ENCODE measurements at places on chromosomes 7 and 10.

DNA sequence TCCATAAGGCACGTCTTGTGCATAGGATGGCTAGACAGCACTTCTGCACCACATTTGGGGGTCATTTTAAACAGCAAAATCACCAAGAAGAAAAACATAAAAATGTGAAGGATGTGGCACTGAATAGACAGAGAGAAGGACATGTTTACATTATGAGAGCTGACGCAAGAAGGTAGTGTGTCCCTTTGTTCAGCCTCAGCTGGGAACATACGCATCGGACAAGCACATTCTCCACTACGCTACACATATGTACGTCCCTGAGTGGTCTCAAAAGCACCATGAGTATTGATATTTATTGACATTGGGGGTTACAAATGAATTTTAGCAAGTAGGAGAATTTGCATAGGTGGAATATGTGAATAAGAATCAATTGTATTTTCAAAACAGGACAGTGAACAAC, 20.2 kb downstream of the DDC start:
- no peak for DNase-seq

DNA sequence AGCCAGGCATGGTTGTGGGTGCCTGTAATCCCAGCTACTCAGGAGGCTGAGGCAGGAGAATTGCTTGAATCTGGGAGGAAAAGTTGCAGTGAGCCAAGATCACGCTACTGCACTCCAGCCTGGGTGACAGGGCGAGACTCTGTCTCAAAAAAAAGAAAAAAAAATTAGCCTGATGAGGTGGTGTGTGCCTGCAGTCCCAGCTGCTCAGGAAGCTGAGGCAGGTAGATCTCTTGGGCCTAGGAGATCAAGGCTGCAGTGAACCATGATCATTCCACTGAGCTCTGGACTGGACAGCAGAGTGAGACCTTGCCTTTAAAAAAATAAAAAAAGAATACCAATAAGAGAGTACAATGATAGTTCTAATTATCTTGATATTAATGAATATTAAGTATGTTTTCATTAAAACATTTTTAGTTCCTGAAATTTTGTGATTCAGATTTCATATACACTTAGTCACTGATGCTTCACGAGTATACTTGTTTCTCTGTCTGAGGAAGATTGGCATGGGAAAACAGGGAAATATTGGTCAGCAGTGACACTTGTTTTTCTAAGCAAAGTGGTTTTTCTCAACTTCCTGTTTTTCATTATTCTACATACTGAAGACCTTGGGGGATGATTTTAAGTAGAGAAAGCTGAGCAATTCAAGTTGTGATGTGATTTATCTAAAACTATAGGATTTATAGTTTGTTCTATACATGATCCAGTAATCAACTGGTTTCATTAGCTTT, 76.8 kb downstream of the ADK start:
- no peak for DNase-seq

DNA sequence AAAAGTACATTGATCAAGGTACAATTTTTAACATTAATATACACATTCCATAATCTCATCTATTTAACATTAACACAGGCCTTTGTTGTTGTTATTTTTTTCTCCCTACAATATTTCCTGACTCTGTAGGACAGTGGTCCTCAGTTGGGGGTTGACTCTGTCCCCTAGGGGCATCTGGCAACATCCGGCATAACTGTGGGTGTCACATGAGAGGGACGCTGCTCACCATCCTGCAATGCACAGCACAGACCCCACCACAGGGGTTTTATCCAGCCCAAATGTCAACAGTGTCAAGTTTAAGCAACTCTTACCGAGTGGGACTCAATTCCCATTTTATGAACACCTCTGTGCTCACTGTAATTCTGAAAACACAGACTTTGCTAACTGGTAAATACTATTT, 8.8 kb downstream of the IDI1 start:
- no peak for DNase-seq

DNA sequence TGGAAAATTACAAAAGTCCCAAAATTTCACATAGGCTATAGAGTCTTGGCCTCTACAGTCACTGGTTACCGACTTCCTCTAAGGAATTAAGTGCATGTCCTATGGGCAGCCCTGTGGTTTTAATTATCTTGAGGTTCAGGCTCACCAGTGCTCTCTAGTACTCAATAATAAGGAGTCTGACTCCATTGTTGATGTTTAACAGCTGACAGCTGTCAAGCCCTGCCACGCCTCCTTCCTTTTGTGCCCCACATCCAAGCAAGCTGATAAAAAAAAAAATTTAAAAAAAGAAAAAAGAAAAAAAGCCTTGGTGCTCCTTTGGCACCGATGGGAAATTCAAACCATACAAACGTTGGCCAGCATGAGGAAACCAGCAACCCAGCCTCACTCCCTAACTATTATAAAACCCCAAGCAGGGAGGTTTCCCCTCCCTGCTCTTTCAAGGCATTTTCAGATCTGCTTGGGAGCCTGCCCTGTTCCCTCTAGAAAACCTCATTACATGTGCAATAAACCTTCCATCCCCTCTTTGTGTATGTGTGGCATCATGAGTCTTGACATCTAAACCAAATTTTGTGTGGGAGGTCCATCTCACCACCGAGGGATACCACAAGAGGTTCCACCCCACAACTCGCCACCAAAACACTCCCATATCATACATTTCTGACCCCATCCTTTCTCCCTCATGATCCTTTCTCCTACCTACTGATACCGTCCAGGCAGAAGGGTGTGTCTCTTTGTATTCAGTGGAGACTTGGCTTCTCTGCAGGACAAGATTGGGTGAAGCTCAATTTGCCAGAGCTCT, 70.9 kb upstream of the CCDC71L start:
- no peak for DNase-seq

DNA sequence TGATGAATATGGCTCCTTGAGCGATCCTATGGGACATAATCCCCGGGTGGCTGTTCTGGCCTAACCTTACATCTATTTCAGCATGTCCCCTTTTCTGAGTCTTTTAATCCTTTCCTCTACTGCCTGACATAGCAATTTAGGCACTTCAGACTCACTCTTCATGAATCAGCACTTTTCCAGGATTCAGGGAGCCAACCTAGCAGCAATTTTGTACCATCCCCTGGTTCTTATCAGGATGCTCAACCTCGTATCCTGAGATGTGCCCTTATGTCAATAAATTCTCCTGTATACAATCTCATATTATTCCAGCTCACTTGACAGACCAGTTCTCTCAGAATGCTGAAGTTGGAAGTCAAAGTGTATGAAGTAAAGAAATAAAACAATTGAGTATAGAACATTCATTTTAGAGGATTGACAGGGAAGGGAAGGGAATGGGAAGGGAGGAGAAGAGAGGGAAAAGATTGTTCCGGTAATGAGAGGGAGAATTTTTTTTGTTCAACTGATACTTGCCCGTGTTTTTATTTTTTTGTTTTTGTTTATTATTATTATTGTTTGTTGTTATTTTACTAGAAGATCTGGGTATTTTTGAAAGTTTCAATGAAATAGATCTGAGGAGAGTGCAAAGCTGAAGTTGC, 8.2 kb upstream of the ZC3HAV1 start:
- DNase-seq = no peak

DNA sequence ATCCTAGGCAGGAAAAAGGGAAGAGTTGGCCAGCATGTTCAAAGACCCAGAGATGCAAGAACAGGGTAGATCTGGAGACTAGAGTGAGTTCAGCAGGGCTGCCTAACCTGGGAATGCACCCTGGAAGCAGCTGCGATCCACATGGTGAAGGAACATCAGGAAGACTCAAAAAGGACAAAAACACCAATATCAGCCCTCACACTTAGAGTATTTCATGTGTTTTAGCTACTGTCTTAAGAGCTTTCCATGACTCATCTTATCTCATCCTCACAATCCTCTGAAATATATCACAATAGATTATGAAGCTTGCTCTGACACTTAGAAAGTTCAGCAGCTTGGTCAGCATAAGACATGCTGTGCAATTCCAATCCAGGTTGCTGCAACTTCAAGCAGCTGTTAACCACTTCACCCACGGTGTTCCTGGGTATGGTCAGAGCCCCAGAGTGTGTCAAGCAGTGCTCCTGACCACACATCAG, 380.9 kb downstream of the PARD3 start:
- no peak for DNase-seq

DNA sequence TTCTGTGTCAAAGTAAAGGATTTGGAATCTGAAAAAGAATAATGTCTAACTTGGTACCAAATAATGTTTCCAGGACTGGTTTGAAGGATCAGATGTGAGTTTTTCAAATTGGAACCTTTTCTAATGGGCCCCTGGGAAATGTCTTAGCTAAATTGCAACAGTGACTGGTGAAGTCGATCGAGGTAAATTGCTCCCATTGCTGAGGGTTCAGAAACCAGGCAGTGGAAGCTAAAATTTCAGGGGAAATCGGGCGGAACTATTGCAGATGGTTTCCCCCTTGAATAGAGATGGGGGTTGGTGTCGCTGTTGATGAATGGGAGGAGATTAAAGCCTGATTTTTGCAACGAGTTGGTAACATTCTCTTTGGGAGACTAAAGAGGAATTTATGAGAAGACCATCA, 112.7 kb downstream of the SND1 start:
- DNase-seq = no peak

DNA sequence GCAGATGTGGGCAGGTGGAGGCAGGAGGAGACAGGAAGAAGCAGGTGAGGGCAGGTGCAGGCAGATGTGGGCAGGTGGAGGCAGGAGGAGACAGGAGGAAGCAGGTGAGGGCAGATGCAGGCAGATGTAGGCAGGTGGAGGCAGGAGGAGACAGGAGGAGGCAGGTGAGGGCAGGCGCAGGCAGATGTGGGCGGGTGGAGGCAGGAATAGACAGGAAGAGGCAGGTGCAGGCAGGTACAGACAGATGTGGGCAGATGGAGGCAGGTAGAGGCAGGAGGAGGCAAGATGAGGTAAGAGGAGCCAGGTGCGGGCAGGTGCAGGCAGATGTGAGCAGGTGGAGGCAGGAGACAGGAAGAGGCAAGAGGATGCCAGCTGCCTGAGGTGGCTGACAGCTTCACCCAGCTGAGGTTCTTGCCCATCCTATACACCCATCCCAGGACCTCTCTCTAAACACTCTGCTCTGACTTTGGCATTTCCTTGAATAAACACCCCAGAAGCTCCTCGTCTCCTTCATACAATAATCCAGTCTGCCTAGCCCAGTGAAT, 33.0 kb downstream of the PTPRE start:
- DNase-seq = no peak

GRCh38 chr7:111006691-111007090, 84.2 kb upstream of the LRRN3 start:
- DNase-seq = no peak

DNA sequence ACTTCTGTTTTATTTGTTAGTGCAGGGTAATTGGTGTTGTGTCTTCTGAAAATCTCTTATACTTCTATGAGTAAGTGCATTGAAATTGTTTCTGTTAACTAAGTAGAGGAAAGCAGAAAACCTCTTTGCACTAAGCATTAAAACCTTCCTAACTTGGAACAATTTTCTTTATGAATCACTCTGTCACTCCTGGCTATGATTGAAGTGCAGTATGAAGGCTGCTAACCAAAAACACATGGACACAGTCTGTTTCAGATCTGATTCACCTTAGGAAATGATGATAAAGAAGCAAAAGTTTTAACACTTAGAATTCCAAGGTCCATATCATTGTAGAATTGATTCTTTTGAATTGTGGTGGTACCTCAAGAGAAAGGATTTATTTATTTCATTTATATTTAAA, 41.9 kb downstream of the MET start:
- DNase-seq = no peak

DNA sequence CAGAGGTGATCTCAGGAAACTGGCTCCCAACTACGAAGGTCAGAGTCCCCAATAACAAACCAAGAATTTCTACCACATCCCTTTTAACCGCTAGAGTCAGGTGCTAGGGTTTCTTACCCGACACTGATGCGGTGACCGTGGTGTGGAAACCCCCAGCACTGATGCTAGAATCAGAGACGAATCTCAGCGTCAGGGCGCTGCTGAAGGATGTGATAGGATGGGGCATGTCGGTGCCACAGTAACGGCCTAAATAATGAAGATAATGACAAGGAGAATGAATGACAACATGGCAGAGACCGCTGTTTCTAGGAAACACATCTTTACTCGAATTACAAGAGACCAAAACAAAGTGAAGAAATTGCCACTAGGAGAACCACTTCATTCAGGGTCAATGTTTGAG, 131.1 kb upstream of the RSU1 start:
- DNase-seq = no peak

DNA sequence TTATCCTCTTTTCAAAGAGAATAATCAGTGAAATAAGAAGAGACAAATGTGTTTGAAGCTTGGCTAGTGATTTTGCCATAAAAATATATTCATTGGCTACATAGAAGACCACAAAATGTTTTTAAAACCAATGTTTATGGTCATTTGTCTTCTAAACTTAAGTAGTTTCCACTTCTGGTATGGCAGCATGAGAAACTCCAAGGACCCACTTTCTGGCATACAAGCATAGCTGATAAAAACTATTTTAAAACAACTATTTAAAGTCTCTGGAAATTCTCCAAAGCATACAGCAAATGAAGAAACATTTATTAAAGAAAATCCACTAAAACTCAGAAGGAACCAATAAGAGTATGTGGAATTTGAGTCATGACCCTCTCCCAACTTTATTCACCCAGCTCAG, 89.2 kb upstream of the TOMM7 start:
- DNase-seq = no peak

DNA sequence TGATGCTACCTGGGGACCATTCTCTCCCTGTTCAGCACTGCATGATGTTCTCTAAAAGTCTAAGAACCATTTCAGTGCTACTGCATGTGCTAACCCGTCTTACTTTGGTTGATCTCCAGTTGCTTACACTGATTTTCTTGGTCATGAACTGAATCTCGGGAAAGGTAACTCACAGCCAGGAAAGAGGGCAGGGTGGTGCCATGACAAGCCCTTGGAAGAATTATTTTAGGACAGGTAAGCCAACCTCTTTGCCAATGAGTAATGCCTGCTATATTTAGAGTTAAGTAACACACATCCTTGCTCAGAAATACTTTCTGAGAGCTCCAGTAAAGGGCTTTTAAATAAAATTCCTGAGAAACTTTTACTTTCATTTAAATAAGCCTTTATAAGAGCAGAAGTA, 126.7 kb downstream of the ARL4A start:
- DNase-seq = no peak

DNA sequence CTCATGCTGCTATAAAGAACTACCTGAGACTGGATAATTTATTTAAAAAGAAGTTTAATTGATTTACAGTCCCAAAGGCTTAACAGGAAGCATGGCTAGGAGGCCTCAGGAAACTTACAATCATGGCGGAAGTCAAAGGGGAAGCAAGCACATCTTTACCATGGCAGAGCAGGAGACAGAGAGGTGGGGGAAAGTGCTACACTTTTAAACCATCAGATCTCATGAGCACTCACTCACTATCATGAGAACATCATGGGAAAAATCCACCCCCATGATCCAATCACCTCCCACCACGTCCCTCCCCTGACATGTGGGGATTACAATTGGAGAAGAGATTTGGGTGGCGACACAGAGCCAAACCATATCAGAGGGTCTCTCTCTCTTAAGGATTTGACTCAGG, 108.6 kb upstream of the PODXL start:
- no peak for DNase-seq

GRCh38 chr10:89279421-89279869, 22.4 kb upstream of the IFIT2 start:
- no peak for DNase-seq

DNA sequence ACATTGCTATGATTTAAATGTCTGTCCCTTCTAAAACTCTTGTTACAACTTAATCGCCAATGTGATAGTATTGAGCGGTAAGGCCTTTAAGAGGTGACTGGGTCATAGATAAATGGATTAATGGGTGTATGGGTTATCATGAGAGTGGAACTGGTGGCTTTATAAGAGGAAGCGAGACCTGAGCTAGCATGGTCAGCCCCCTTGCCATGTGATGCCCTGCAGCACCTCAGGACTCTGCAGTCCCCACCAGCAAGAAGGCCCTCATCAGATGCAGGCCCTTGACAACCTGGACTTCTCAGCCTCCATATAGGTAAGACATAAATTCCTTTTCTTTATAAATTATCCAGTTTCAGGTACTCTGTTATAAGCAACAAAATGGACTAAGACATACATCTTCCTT, 15.6 kb downstream of the PARP12 start:
- DNase-seq = no peak
